ENCODE measurements at places on chromosomes 6 and 20.

DNA sequence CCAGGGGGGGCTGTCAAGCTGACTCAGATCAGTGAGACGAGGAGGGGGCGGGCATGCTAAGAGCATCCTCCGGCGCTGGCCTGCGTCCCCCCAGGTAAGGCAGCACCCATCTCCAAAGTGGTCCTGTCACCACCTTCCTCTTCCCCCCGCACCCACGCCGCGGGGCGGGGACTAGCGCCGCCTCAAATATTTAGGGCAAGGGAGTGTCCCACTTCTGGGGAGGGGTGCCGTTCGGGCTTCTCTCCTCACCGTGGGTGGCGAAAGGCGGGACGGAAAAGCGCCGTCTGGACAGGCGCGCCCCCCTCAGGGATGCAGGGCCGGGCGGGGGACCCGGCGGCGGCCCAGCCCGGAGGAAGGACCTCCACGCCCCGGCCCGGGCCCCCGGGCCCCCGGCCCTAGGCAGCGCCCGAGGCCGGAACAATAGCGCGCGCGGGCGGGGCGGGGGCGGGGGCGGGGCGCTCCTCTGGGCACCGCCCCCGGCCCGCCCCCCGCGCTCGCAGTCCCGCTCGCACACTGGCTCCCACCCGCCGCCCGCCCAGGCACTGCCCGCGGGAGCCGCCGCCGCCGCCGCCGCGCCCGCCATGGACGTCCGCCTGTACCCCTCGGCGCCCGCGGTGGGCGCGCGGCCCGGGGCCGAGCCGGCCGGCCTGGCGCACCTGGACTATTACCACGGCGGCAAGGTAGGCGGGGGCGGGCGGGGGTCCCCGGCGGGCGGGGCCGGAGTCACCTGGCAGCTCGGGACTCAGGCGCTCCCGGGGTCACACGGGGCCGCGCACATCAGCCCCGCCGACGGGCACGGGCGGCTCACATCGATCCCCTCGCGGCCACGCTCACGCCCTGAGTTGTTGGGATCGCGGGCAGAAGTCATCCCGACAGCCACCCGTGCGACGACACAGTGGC, at the start of gene TOX2:
Gene TOX2 (plus strand): TSS at position 542 of the 900 bp plus-strand sequence. CDS start 40 bp downstream, at position 582.
- DNase-seq = peak; percentile 82

- DNase-seq = no peak
Measured at GRCh38 chr20:32482143-32482441, 103.0 kb downstream of the NOL4L start.

DNA sequence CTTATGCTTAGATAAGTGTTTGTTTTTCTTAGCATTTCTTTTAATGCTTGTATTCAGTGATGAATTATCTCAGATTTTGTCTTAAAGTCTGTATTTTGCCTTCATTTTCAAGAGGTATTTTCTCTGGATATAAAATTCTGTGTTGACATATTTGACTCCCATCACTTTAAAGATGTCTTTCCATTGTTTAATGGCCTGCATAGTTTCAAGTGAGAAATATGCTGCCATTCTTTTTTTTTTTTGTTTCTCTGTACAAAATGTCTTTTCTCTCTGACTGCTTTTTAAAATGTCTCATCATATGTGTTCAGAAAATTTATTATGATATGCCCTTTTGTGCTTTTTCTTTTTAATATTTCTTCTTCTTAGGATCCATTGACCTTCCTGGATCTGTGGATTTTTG, 578.0 kb upstream of the NOX3 start:
- DNase-seq = no peak

- no peak for DNase-seq
Measured at GRCh38 chr6:124028117-124028516, 224.5 kb downstream of the NKAIN2 start.

- DNase-seq = no peak
Measured at GRCh38 chr6:126054258-126054702, 67.9 kb downstream of the TRMT11 start.

DNA sequence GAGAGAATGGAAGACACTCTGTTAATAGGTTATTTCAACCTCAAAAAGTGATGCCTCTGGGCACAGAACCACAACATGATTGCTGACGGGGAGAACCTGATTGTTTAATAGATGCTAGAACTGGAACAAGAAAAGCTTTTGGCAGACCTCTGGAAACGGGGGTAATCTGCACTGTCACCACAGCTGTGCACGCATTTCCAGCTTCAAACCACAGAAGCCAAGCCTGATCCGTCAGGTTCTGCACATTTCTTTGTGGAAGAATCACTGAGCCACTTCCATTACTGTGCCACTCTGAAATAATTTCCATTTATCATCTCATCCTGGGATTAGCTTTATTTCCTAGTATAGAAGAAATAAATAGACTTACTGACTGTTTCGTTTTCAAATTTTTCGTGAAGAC, 309.3 kb downstream of the FARS2 start:
- DNase-seq = no peak

- no peak for DNase-seq
Measured at GRCh38 chr6:22546236-22546635, 23.1 kb upstream of the HDGFL1 start.

Measured in AG08395 (cell line).